ENCODE measurements at places on chromosomes 5 and 9.

DNA sequence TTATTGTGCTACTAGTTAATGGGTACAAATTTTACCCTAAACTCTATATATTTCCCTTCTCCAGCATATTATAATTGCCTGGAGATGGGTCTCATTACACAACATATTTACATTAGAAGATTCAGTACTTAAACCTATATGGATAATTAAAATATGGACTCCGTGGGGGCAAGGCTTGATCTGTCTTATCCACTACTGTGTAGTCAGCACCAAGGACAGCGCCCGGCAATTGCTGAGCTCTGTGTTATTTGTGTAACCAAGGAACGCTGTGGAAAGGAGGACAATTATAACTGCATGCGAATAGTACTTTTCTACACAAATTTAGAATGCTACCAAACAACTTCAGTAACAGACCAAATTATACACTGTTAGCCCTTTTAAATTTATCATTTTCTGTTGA, 77.7 kb downstream of the DNAH5 start:
- no peak for DNase-seq

DNA sequence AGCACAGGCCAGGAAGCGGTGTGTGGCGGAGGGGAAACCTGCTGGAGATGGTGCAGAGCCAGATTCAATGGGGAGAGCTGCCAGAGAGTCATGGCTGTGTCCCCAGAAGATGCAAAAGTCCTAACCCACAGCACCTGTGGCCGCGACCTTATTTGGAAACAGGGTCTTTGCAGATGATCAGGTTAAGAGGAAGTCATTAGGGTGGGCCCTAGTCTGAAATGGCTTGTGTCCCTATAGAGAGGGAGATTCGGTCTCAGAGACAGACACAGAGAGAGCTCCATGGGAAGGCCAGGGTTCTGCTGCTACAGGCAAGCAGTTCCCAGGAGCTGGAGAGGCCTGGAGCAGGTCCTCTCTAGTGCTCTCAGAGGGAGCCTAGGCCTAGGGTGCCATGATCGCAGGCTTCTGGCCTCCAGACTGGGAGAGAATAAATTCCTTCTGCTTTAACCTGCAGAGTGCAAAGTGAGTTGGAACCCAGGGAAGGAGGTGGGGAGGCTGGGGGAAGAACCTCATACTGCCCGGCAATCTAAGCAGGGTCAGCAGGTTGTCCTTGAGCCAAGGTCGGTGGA, 1.9 kb upstream of the LPCAT1 start:
- no peak for DNase-seq

- DNase-seq: no peak
These were observed 414.5 kb upstream of the ARRDC3 start for GRCh38 chr5:91797576-91797975.

GRCh38 chr5:103758996-103759395, 196.4 kb upstream of the NUDT12 start:
- DNase-seq: no peak

- DNase-seq: no peak
These were observed 39.6 kb downstream of the GCNT4 start for GRCh38 chr5:75012748-75013147.

- no peak for DNase-seq
These were observed 71.7 kb upstream of the KLF9 start for GRCh38 chr9:70486127-70486526.

DNA sequence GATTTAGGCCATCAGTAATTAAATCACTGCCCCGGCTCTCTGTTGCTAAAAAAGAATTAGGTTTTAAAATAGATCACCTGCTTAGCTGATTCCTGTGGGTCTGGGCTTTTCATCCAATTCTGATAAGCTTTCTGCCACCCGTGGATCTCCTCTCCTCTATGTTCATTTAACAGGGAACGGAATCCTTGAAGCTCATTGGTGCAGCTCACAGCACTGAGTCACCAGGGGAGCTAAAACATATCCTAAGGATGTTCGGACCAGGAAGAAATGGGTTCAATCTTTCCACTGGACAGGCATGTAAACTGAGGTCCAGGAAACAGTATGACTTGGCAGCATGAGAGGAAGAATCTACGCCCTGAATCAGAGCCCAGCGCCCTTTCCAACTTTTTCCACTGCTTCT, 267.1 kb upstream of the GRIA1 start:
- DNase-seq: no peak

GRCh38 chr9:121369595-121370265, at the start of gene STOM:
TSS of gene STOM (minus strand) at chr9:121370250. CDS start at chr9:121370187, 63 bp downstream.
- DNase-seq: peak; percentile 98

- DNase-seq: no peak
These were observed 26.2 kb downstream of the ZNF462 start for GRCh38 chr9:106889061-106889590.

- DNase-seq: no peak
These were observed 204.7 kb upstream of the RFX3 start for GRCh38 chr9:3730511-3730922.

- peak; percentile 24 for DNase-seq
These were observed 19.4 kb downstream of the CXCL14 start for GRCh38 chr5:135559354-135559753.

- DNase-seq: no peak
These were observed 58.5 kb downstream of the CNTRL start for GRCh38 chr9:121133104-121133816.

- DNase-seq: no peak
These were observed 18.4 kb downstream of the FNBP1 start for GRCh38 chr9:130024597-130024994.

All from chondrocyte (in vitro differentiated cells).